ENCODE measurements at places on chromosomes 3 and 15.

GRCh38 chr15:53982876-53983275 lies 4.6 kb downstream of the UNC13C start:
- no peak for DNase-seq

- DNase-seq, result no peak
These were observed 70.8 kb downstream of the MCF2L2 start for GRCh38 chr3:183357564-183358079.

- no peak for DNase-seq
These were observed 48.7 kb upstream of the RYK start for GRCh38 chr3:134299185-134299887.

DNA sequence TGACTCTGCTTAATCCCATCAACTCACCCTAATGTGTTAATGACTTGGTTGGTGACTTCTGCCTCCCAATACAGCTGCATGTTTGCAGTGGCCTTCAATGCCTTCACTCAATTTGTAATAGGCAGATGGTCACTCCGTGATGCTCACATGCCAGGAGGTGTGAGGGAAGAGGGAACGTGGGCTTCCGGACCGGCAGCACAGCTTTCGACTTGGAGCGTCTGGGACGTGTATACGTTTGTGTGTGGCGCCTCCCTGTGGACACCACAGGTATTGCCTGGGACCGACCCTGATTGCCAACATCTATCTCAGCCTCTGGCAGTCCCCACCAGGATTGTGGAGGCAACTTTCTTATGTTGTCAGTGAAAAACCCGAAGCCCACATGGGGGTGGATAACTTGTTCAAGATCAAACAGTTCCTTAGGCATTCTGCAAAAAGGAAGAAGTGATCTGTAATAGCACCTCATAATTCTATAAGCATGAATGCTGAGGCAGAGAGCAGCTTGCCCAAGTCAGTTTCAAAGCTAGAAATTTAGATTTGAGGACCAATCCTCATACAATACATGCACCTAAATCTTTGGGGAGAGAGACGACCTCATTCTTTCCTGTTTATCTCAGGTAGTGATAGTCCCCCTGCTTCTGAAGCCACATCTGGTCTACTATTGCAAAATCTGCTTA lies 16.9 kb downstream of the MRPL46 start:
- DNase-seq, result peak; percentile 49

- no peak for DNase-seq
These were observed 109.9 kb downstream of the IQSEC1 start for GRCh38 chr3:12963231-12963896.

- no peak for DNase-seq
These were observed 319.9 kb upstream of the ICE2 start for GRCh38 chr15:60798821-60799220.

DNA sequence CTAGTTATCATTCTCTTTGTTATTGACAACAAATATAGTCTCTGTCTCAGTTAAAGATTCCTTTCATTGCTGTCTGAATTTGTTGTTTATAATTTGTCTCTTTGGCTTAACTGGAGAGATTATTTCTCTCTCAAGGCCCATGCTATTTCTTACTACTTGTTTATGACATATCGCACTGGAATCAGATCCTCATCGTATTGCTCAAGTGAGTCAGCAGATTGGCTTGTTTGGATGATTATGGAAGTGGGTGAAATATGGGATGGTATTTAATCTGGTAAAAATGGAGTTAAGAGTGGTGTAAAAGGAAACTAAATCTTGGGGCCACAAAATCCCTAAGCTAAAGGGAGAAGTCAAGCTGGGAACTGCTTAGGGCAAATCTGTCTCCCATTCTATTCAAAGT lies 613.1 kb downstream of the SI start:
- DNase-seq, result no peak

DNA sequence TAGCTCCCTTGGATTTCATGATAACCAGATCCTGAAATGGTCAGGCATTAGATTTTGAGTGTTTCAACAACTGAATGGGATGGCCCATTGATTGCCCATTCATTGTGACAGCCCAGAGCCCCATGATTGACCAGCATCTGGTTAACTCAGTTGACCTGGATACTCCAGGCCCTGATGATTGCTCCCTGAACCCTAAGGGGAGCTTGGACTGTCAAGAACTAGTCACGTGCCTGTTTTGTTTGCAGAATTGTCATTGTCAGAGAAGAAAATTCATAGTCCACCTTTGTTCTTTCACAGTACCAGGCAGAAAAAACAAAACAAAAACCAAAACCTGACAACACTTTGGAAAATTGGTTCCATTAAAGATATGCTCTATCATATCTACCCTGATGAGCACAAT lies 241.3 kb upstream of the ONECUT1 start:
- no peak for DNase-seq

DNA sequence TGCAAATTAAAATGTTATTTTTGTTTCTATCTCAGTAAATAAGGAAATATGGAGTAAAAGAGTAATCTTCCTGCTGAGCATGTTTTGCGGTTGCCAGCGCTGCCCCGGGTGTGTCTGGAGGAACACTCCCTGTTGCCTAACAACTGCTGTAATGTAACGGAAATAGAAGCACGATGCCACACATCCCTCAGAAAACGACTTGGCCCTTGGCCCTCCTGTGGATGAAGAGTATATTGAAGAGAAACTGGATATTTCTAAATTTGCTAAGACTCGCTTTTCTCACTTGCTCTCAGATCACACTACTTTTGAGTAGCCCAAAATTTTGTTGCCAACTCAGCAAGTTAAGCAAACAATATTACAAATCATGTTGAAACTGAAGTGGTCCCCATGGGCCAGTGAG lies 18.9 kb downstream of the CX3CR1 start:
- DNase-seq, result no peak

GRCh38 chr15:77118882-77119321 lies 48.0 kb upstream of the TSPAN3 start:
- no peak for DNase-seq

- DNase-seq, result no peak
These were observed 232.9 kb upstream of the CTDSPL start for GRCh38 chr3:37628711-37629301.

DNA sequence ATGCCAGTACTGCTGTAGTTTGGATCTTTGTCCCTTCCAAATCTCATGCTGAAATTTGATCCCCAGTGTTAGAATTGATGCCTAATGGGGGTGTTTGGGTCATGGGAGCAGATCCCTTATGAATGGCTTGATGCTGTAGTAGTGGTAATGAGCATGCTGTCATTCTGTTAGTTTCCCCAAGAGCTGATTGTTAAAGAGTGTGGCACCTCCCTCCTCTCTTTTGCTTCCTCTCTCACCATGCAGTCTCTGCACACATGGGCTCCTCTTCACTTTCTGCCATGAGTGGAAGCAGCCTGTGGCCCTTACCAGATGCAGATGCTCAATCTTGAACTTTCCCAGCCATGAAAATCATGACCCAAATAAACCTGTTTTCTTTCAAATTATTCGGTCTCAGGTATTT lies 141.3 kb upstream of the DPPA4 start:
- DNase-seq, result no peak

DNA sequence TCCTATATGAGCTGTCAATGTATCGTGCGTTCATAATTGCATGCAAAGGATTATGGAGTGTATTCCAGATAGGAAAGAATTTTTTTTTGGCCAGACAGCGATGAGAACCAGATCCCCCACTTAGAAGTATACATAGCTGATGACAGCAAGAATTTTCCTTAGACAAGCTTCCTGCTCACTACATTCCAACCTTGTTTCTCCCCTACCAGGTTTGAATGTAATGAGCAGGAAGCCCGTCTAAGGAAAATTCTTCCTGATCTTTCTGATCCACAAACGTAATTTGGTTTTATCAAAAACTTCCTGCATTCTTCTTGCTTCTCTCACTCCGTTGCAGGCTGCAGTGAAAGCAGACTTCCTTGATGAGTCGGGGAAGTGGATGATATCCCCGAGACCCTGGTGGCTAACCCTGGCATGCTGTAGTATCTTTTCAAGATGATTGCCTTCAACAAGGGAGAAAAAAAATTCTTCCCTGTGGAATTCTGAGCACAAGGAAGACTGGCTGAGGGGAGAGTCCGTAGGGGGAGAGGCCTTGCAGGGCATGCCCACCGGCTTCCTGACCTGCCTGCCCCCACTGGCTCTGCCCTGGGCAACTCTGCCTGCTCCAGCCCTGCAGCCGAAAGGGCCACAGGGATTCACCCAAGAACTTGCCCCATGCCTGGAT lies 243.1 kb downstream of the TLE3 start:
- DNase-seq, result no peak

- no peak for DNase-seq
These were observed 52.3 kb downstream of the NCEH1 start for GRCh38 chr3:172658344-172659245.

- DNase-seq, result no peak
These were observed 464.4 kb downstream of the SHQ1 start for GRCh38 chr3:72383883-72384282.

DNA sequence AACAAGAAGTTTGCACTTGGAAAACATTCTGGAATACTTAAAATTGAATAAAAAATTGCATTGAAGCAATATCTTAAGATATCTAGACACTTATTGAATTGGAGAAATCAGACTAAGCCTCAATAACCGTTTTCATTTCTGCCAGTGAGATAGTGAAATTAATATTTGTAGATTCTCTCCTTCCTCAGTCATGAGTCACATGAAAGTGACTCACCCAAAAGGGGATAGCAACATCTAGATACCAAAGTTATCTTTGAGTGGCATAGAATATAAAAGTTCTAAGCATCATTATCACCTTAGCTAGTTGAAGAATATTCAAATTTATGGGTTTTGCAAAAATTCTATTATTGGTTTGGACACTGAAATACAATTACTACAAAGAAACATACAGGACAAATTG lies 614.8 kb upstream of the ZNF717 start:
- no peak for DNase-seq

DNA sequence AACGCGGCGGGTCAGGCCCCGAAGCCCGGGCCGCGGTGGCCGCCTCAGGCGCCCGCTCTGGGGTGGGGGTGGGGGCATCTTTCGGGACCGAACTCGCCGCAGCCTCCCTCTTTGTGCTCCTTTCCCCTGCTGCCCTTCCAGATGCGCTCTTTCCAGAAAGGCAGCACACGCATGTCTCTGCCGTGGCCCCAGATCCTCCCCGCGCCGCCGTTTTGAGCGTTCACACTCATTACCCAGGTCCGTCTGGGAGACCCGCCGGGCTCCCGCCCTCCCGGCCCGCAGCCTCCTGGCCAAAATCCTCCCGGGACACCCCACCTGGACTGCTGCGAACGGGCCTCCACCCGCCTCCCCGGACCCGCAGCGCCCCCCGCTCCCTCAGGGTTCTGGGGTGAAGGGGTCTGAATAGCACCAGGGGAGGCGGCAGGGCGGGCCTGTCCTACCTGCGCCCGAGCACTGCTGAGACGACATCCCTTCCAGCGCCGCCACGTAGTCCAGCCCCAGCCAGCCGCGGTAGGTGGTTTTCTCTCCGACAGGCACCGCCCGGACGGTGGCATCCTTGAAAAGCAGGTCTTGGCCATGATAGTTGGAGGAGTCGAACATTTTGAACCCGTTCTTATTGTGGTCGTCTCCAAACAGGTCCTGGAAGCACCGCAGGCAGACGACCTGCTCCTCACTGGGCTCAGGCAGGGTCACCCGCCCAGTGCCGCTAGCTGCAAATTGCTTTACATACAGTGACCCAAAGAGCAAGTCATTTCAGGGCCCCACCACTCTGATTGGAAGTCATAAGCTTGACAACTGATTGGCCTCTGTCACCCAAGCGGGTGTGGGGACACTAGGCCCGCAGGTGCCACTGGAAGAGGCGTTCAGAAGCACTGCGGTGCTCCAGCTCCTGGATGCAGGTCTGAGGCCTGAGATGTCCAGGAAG lies 25.9 kb downstream of the MELTF start:
- DNase-seq, result no peak

- DNase-seq, result no peak
These were observed 74.0 kb upstream of the STRIT1 start for GRCh38 chr3:155367506-155367905.

DNA sequence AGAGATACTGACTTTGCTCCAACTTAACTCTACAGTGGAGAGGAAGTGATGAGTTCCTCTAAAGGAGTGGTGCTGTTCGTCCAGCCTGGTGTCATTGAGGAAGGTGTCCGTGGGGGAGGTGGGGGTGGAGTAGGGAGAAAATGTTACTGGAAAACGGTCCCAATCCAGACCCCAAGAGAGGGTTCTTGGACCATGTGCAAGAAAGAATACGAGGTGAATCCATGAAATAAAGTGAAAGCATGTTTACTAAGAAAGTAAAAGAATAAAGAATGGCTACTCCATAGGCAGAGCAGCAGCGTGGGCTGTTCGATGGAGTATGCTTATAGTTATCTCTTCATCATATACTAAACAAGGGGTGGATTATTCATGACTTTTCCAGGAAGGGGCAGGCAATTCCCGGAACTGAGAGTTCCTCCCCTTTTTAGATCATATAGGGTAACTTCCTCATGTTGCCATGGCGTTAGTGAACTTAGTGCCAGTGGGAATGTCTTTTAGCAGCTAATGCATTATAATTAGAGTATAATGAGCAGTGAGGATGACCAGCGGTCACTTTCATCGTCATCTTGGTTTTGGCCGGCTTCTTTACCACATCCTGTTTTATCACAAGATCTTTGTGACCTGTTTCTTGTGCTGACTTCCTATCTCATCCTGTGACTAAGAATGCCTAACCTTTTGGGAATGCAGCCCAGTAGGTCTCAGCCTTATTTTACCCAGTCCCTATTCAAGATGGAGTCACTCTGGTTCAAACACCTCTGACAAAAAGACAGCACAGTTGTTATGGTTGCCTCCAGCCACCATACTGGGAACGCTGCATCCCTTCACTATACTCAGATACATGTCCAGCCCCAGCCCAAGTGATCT lies 38.6 kb downstream of the CLEC3B start:
- DNase-seq, result peak; percentile 24

DNA sequence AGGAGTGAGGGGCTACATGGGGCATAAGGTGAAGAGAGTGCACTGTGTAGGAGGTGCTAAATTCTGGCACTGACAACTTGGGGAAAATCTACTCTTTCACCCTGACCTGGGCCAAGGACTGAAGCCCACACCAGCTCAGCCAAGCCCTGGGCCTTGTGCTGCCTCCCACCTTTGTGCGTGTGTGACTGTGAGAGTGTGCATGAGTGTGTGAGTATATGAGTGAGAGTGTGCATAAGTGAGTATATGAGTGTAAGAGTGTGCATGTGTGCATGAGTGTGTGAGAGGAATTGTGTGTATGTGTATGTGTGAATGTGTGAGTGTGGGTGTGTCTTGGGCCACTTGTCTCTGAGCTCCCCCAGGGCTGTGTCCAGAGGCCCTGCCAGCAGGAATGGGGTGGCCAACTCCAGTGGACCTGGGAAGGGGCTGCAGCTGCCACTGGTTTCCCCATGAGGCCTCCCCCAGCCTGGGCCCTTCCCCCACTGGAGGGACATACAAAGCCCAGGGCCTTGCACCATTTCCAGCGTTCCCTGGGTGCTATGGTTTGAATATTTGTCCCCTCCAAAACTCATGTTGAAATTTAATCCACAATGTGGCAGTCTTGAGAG lies 15.2 kb downstream of the C3orf22 start:
- no peak for DNase-seq

DNA sequence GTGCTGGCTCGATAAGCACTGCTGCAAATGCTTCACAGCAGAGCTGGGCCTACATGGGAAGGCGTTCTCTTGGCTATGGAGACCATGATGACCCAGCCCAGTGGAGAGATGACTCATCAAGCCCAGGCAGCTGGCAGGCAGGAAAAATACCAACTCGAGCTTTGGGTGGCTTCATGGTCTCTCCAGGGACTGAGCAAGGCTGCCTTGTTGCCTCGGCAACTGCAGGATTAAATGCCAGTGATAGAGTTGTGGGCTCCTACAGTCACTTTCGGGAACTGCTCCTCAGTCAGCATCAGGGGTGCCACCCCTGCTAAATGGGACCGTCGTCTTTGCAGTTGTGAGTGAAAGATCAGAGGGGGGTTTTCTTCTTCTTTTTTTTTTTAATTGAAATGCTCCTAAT lies 54.6 kb upstream of the MYZAP start:
- DNase-seq, result no peak

Data from stimulated activated CD4-positive, alpha-beta T cell treated with anti-CD3 and anti-CD28 coated beads, Interleukin-15, amount 100 ng/mL, for 1 hour (primary cell).